AG09319 (cell line): ENCODE measurements at places on chromosomes 2 and 18.

DNA sequence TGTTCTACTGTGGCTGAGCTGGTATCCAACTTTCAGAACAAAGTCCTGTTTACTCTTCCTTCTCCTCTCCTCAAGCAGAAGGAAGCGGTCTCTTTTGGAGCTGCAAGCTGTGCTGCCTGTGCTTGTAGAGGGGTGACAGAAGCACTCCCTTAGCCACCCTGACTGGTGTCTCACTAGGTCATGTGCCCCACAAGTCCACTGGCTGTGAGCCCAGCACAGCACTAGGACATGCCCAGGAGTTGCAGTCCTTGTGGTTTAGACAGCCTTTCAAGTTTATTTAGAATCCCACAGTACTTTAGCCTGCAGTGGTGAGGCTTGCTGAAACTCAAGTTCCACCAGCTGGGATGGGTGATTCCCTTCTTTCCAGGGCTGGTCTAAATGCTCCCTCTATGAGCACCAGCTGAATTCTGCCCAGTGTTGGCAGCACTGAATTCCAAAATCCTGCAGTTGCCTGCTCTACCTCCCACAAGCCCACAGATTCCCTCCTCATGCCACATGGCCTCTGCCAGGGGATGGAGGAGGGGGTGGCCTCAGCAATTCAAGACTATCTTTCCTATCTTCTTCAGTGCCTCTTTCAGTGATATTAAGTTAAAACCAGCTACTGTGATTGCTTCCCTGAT, 61.2 kb downstream of the CCDC85A start:
- DNase-seq = no peak

DNA sequence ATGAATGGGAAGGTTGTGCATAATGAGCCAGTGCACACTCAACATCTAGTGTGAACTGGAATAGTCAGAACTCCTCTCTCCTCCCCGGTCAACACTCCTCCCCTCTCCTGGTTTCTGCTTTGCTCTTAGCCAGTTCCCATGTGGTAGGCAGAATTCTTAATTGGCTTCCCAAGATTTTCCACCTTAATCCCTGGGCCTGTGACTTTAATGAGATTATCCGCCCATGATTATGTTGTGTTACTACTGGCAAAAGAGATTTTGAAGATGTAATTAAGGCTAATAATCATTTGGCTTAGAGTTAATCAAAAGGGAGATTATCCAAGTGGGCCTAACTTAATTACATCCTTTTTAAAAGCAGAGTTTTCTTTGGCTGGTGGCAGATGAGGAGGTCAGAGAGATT, 34.2 kb upstream of the REV1 start:
- no peak for DNase-seq

DNA sequence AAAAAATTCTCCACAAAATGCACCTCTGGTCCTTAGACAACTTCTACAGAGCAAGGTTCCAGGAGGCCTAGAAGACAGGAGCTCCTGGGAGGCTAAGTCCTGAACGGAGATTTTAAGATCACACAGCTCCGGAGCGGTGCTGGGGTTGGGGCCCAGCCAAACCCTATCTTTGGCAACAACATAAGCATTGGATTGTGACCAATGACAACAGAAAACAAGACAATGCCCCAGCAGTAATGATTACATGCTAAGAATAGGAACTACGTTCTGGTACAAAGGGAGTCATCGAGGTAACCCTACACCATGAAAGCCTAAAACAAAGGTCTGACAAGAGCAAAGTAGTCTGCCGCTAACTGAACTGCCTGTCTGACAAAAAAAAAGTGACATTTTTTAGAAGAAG, 171.2 kb downstream of the CMPK2 start:
- no peak for DNase-seq

GRCh38 chr2:134728163-134728562, 9.4 kb upstream of the TMEM163 start:
- DNase-seq = no peak

DNA sequence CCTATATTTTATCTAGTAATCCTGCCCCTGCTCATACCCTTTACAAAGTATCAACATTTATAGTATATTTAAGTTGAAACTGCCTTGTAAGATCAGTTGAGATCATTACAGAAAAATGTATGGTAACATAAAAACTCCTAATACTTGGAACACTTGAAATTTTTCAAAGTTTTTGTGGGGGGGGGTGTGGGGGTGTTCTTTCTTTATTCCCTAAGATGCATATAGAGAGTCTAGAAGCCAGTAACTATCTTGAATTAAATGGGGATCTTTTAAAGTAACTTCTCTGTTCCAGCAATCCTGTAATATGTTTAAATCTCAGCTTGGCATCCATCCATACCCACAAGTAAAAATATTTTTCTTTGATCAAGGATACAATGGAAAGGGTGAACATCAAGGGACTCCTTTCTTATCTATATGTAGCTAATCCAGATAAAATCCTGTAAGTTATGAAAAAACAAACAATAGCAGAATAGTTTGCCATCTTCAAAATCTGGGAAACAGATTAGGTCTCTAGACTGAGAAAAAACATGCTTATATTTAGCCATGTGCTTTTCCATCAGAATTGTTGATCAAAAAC, 455.3 kb downstream of the MEIS1 start:
- DNase-seq = no peak

GRCh38 chr18:45167631-45168280, 447.5 kb upstream of the SLC14A2 start:
- no peak for DNase-seq

- DNase-seq = no peak
These were observed 1.5 kb downstream of the TTC32 start for GRCh38 chr2:19899985-19900930.

DNA sequence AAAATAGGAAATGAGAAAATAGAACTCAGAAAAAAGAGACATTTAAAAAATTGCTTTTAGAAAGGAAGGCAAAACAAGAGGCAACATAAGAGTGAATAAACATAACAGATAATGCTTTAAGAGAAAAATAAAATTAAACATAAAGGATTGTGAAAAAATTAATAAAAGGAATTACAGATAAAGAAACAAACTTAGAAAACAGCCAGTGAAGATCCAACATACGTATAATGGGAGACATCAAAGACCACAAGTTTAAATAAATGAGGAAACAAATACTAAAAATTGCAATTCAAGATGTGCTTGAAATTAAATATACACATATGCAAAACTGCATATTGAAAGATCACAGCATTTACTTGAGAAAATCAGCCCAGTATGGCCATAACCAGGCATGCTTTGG, 448.9 kb downstream of the NBAS start:
- no peak for DNase-seq

DNA sequence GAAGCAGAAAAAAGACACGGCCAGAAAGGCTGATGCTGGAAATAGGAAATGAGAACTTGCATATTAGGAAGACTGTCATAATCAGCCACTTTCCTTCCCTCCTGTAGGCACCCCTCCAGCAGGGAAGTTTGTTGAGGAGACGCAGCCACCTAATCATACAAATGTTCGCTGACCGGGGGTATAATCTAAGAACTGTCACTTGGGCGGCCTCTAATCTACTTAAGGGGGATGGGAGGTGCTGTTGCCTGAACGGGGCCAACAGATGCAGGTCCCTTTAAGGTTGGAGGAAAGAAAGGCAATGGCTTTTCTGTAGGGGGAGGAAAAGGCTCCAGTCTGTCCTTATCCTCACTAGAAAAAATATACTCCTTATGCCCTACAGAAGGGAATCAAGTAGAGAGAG, 50.6 kb downstream of the DNAJC10 start:
- no peak for DNase-seq

DNA sequence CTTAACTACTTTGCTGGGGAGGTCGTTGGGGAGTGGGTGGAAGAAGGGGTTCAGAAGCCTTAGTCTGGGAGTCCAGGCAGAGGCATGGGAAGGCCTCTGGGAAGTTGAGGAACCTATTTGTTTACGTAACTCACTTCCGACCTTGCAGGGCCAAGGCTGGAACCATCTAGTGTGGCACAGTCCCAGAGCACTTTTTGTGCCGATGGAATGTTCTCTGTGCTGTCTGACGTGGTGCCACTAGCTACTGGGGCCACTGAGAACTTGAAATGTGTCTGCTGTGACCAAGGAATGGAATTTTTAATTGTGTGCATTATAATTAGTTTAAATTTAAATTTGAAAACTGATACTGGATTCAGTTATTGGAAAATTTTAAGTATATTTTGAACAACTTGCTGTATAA, 139.7 kb downstream of the FAM161A start:
- no peak for DNase-seq

DNA sequence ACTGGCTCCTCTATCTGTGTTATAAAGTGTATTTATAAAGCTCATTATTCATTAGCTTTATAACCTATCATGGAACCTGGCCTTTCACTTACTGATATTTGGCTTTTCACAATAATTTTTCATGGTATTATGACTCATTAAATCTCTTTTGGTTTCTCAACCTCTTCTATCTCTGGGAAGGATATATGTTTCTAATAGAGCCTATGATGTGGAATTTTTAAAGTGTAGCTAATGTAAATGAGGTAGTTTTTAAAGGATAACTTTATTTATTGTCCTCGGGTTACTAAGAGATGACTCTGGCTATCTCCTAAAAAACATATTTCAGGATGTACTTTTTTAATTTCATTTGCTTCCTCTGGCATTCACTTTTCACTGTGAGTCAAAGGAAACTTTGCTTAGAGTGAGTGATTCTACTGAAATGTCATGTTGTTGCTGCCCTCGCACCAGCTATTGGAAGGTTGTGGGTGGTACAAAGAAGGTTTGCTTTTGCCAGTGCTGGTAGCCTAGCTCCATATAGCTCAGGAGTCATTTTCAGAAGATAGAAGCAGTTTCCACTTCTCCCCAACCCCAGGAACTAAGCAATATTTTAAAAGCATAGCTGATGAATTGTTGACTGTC, 85.2 kb upstream of the RPE start:
- DNase-seq = no peak

DNA sequence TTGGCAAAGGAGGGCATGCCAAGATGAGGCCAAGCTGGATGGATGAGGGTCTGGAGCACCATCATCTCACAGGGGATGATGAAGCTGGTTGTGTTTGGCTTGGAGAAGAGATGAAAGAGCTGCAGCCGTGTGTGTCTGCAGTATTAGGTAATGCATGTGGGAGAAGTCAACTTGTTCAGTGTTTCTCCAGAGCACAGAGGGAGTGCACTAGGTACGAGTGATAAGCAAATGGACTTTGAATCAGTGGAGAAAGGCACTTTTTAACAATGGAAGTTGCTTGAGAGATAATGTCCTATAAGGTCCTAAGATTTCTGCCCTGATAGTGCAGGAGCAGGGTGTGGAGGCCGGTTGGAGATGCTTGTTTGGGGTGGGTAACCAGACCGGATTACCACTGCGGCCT, 36.0 kb downstream of the SLC14A2 start:
- no peak for DNase-seq

DNA sequence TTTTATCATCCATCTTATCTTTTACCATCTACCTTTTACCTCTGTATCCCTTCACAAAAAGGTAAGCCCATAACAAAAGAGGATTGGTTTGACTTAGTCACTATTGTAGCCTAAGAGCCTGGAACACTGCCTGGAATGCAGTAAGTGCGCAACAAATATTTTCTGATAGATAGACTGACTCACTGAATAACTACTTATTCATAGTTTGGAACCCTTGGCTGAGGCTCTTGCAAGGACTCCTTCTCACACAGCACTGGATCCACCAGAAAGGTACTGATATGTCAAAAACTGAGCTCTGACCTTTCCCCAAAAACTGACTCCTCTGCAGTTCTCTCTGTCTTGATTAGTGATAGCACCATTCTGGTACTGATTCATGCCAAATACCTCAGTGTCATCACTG, 426.7 kb downstream of the SETBP1 start:
- DNase-seq = no peak

DNA sequence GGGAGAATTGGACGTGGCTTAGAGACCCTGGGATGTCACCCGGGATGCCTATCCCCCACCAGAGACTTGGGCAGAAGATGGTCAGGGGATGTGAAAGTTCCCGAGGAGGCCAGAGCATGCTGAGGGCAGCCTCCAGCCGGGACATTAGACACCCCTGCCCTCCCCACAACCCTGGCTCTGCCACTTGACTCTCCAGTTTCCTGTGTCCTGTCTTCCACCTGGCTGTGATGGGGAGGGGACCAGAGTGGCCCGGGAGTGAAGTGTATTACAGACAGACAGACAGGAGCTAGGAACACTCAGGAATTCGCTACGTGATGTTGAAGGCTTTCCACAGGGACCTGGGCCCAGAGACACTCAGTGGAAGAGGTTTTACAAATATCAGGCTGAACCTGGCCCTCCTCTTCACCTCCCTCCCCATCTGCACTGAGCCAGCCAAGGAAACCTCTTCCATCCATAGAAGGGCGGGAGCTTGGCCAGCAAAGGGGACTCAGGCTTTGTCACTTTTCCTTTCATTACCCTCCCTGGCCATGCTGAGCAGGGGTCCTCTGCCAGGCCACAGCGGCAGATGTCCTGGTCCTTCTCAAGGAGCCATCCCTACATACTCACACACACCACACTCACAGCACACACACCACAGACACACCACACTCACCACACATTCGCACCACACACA, 60.7 kb downstream of the SDC1 start:
- DNase-seq = no peak

DNA sequence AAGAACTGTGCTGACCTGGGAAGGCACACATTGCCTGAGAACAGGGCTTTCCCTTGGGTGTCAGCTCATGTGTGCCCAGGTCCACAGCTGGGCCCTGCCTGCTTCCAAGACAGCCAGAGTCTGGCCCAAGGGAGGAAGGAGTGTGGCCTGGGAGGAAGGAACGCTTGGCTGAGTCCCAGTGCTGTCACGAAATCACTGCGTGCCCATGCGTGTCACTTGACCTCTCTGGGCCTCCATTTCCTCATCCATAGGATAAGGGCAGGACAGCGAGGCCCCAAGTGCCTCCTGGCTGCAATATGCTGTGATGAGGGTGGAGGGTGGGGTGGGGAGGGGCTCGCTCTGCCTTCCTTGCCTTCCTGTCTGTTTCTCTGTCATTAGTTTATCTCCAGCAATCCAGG, 642 bp upstream of the KCNK3 start:
- no peak for DNase-seq

DNA sequence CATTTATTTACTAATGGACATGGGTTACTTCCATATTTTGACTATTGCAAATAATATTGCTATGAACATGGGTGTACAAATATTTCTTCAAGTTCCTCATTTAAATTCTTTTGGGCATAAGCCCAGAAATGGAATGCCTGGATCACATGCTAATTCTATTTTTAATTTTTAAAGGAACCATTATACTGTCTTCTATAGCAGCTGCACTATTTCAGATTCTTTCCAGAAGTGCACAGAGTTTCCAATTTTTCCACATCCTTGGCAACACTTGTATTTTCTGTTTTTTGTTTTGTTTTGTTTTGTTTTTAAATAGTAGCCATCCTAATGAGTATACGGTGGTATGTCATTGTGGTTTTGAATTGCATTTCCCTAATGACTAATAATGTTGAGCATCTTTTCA, 8.5 kb upstream of the RALBP1 start:
- no peak for DNase-seq

GRCh38 chr2:80438686-80439085, 134.1 kb upstream of the LRRTM1 start:
- DNase-seq = no peak

DNA sequence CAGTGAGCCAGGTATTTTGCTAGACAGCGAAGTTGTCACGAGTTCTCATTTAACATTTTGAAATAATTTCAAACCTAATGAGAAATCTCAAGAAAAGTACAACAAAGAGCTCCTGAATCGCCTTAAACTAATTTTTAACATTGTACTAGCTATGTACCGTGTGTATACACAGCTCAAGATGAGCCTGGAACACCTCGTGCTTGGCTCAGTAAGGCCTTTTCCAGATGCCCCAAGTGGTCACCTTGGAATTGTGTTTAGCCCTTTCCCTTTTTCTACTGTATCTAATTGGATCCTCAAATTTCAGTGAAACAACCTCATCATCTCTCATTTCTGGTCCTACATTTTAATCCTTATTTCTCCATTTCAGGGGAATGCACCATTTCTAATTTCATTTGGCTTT, 7.2 kb downstream of the PTPN4 start:
- DNase-seq = no peak

GRCh38 chr2:241496904-241497877, 11.2 kb downstream of the STK25 start:
- DNase-seq = no peak
